ENCODE measurements at places on chromosomes 7 and 10. TPM values are rescaled to one million over a fixed set of nuclear protein-coding genes. Genes with fewer than 3 reads are reported as not detected.

Gene TEX47
- total RNA-seq, result not detected

Gene SPDYE8
- total RNA-seq, result not detected

Gene NPVF
- total RNA-seq, result not detected

Gene DRGX
- not detected for total RNA-seq

Gene SPRN
- total RNA-seq, result not detected
